Stimulated activated CD8-positive, alpha-beta memory T cell treated with anti-CD3 and anti-CD28 coated beads, Interleukin-4, amount 100 ng/mL, for 1 hour (primary cell): ENCODE measurements at places on chromosomes 7 and 10.

- DNase-seq: no peak
Measured at GRCh38 chr10:92699518-92700381, 10.0 kb downstream of the HHEX start.

DNA sequence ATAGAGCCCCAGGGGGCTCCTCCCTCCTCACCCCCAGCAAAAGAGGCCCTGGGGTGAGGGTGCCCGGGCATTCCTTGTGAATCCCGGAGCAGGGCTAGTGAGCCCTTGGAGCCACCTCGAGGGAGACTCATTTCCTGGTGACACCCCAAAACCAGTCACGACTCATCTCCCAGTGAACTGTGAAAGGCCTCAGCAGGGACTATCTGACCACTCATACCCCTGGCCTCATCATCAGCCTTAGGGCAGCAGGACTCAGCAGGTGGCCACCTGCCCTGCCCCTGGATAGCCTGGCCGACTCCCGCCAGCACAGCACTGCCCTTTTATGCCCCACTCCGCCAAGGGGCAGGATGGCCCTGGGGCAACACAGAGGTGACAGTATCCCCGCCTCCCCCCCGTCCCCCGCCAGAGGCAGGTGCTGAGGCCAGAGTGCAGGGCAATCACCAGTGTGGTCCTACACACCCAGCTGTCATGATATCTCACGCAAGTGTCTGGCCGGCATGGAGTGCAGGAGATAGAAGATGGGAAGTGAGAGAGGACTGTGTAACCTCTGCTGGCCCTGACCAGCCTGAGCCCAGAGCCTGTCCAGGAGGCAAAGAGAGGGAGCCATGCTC is 3.2 kb downstream of the SNCG start:
- no peak for DNase-seq

DNA sequence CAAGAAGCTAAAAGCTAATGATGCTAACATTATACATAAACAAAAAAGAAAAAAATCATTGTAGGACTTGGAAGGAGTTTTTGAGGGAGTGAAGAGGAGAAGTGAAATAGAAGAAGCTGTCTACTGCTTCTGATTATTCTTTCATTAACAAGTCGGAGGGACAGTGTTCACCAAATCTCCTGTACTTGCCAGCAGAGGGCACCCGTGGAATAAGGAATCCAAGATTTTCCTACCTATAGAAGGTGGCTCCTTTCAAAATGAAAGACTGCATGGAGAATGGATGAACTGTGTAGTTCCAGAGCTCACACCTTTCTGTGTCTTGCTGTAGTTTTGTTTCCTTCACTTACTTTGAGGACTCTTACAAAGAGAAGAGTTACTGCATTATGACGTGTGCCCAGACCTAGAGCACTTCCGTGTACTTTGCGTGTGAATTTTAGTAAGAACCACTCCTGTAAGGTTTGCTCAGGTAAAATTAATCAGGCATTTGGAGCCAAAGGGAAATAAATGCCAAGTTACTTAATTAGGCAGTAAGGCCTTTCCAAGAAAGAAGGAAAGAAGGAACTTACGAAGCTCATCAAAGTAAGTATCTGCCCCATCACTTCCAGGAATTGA is 145.1 kb downstream of the SEMA3D start:
- DNase-seq: no peak

DNA sequence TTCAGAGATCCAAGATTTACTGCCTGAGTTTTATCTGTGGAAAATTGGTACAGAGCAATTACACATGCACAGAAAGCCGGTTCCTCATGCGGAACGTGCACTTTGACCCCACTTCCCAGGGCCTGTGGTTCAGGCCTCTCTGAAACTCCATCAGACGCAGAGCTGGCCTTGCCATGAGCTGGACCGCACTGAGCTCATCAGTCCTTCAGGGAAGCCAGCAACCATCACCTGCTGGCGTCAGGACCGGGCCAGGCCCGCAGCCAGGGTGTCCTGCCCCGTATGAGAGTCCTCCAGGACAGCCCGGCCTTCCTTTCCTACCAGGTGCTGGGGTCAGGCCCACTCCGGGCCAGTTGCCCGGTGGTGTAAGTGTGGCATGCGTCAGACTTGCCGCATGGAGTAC is 446.5 kb upstream of the FOXK1 start:
- DNase-seq: no peak

DNA sequence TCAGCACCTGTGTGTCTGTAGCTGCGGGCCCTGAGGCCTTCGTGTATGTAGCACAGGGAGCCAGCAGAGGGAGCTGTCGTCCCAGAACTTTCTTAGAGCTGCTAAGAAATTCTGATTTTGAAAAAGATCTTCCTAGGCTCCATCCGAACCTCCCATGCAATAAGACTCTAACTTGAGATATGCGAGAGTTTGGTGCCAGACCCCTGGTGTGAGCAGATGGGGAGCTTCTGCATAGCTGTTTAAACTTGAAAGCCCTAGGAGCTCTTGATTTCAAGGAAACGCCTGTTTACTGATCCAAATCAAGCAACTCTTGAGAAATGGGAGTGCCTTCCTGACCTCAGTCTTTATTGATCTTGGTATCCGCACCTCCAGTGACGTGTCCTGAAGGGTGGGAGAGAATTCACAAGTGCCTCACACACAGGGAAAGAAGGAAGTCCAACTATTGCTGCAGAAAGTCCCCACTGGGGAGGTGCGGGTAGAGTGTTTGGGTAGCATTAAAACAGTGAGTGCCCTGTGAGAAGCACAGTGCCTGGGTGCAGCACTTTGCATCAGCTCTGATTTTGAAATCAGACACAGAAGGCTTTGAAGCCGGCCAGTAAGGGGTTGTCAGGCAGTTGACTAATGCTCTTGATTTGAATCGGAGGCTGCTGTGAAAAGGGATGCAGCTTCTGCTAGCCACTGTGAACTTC is 66.4 kb upstream of the STRIP2 start:
- DNase-seq: peak; percentile 41
